ENCODE measurements at places on chromosomes 1 and 21.
A peak's percentile ranks its signal among the peaks of the same experiment; 100 is the strongest.

DNA sequence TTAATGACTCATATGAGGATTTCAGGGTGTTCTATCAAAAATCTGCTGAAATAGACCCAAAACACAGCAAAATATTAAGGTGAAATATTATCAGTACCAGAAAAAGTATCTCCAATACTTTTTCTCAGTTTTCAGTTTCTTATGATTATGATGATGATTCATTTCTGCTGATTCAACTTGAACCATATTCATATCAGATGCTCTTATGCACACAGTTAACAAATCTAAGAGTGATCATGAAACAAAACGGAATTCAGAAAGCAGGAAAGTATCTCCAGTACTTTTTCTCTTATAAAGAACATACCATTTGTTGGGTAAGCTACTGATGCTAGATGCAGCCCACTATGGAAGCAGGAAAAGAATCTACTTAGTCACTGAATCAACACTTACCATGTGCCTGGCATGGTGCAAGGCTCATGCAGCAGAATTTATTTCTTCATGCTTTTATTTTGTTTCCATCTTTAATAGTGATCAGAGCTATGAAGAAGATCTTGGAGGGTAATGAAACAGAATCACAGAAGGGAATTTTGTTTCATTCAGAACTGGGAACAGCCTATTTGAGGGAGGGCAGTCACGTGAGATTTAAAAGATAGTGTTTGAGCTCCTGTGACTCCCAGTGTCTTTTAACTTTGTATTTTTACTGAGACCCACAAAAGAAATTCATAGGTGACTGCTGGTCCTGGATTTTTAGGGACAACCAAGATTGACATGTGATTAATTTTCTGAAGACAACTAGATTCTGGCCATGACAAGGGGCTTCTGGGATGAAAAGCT, 480.6 kb downstream of the SETD4 start:
- DNase-seq = no peak

DNA sequence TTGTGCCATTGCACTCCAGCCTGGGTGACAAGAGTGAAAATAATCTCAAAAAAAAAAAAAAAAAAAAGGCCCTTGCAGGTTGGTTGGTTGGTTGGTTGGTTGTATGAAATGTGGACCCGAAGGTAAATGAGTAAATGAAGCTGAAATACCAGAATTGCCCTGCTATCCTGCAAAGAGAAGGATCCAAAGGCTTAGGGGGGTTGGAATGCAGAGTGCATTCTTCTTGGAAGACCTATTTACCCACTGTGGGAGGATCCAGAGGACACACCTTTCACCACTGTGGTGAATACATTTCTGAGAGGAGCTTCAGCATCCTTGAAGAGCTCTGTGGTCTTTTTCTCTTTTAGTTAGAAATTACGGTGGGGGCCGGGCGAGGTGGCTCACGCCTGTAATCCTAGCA, 28.7 kb upstream of the EIF4G3 start:
- DNase-seq = no peak

DNA sequence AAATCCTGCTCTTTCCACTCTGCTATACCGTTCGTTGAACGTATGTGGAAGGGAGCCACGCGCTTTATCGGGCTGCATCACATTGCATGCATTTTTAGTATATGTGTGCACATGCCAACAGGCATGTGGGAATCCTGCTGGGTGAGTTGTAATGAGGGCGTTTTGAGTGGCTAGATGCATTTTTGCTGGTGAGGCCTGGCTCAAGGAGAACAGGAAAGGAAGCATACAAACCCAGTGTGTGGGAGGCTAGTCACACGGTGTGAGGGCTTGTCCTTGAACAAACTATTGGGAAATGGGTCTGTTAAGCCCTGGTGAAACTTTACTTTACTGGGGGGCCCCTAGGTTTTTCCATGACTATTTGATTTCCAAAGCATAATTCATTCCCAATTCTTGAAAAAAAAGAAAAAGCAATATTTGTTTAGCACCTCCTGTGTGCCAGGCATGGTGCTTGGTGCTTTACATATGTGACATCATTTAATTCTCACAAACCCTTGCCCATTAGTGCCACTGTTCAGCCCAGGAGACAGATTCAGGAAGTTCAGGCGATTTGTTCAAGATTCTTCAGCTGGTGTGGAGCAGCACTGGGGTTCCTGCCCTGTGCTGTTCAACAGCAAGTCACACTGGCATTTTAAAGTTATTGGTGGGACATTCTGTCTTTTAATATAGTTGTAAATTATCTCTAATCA, 25.6 kb upstream of the JUN start:
- no peak for DNase-seq

- no peak for DNase-seq
Measured at GRCh38 chr1:63590166-63590560, 3.0 kb upstream of the PGM1 start.

DNA sequence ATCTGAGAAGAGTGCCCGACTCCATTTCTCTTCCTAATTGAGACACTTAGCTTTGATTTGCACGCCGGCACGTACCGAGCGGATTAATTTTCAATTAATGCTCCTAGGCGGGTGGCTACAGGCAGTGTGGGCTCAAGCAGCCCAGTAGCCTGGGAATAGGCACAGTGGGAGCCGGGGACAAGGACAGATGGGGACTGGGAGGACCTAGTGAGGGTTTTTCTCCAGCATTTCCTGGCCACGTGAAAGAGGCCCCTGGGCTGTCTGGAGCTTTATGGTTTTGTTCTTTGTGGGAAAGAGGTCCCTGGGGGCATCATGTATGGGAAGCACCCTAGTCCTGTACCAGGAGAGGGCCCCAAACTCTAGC, 78.6 kb upstream of the CSF3R start:
- DNase-seq = no peak

- no peak for DNase-seq
Measured at GRCh38 chr1:232477728-232478127, 152.2 kb downstream of the SIPA1L2 start.

- no peak for DNase-seq
Measured at GRCh38 chr1:89670711-89671110, 37.8 kb downstream of the LRRC8C start.

DNA sequence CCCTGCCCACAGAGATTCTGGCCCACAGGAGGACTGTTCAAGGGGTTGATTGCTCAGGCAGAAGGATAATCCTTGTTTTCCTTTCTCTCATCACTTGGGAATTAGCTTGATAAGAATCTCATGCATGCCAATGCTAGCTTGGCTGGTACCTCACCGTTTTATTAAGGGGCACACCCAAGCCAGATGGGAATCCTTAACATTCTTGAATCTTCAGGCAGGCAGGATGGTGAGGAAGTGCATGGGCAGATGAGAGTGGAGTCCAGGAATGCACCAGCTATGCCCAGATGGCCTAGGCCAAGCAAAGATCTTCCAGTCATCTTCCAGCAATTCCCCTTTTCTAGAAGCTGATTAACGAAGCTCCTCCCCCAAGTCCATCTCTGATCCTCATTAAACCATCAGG, 4.1 kb upstream of the LCE7A start:
- no peak for DNase-seq

GRCh38 chr1:151920149-151920548, 10.8 kb upstream of the THEM4 start:
- DNase-seq = no peak

GRCh38 chr1:156880473-156880872, 13.0 kb upstream of the PEAR1 start:
- DNase-seq = no peak

GRCh38 chr21:45330851-45331261, 43.2 kb upstream of the POFUT2 start:
- DNase-seq = no peak

GRCh38 chr1:178934546-178934945, 63.7 kb upstream of the ANGPTL1 start:
- DNase-seq = no peak

DNA sequence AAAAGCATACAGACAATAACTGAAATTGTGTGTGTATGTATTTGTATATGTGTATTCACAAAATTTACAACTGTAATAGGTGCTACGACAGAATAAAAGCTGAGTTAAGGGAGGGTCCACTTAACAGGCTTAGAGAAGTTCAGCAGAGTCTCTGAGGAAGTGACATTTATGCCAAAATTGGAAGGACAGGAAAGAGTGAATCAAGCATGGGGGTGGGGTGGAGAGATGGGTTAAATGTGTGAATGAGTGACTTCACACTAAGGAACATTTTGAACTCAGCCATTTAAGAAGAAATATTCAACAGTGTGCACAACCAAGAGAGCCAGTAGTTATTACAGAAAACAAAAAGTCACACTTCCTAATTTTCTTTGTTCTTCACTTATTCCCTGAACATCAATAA, 53.8 kb upstream of the RGS1 start:
- no peak for DNase-seq

DNA sequence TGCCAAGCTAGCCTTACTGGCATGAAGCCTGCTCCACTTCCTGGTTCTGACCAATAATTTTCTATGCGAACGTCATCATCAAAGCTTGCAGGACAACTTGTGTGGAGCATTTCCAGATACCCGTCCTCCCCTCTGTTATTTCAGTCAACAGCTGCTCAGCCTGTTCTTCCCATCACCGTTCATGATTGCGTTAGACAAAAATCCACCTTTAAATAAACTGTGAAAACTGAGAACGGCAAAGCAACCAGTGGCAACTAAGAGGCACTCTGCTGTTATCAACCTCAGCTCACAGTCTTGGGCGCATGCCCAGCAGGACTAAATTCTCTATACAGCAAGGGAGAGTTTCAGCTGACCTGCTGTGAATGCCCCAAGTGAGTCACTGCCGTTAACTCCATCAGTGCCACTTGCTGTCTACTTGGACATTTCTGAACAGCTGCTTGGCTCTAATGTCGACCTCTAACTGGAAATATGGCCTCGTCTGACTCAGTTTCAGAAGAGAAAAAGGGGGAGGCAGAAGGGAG, 207.4 kb upstream of the RUNX1 start:
- no peak for DNase-seq

GRCh38 chr1:7694600-7695496, 76.2 kb upstream of the VAMP3 start:
- no peak for DNase-seq

DNA sequence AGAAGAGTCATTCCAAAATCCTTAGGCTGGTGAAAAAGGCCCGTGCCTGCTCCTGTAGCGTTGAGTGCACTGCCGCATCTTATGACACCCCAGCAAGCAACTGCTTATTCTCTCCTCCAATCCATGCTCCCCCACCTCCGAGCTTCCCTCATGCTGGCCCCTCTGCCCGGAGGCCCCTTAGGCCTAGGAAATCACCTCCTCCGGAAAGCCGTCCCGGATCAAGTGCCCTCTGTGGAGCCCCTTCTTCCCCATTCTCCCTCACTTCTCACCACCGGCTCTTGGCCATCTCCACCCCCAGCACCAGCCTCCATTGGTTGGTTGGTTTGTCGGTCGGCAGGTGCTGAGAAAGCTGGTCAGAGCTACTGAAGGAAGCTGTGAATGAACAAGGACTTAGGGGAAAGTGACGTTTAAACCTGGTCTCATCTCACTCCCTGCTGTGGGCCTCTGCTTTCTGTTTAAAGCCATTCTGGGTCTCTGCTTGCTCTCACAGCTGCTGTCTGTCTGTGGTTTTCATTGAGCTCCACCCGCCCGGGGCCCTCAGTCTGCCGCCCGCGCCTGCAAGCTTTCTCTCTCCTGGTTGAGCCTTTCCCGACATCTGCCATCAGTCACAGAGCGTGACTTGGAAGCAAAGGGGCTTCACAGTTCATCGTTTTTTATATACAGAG, 122.2 kb downstream of the KCNN3 start:
- DNase-seq = peak; percentile 38

DNA sequence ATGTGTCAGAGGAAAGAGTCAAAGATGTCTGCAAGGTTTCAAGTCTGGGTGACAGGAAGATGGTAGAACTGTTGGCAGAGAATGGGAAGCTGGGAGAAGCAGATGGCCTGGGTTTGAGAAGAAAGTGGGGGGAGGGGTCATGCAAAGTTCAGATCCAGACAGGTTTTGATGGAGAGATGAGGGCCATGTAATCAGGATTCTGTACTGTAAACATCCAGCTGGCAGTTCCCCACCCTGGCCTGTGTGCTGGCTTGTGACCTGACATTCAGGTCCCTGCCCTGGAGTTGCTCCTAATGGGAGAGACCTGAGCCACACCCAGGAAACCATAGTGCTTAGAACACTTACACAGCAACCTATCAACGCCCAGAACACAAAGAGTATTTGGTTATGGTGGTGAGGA, 15.6 kb upstream of the ETV3 start:
- DNase-seq = no peak

- DNase-seq = no peak
Measured at GRCh38 chr1:190747704-190748103, 270.0 kb upstream of the BRINP3 start.

DNA sequence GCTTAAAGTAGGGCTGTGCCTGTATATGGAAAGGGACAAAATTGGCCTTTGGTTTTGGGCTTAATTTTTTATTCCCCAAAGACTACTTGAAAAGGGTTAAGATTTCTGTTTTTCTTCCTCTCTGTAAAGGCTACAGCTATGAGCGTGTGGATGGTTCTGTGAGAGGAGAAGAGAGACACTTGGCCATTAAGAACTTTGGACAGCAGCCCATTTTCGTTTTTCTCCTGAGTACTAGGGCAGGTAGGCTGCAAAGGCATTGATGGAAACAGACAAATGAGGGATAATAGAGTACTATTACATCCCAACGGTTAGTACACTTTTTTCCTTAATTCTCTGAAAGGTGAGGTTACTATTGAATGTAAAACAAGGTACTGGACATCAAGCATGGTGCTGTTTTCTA, 29.6 kb downstream of the CHD1L start:
- no peak for DNase-seq

GRCh38 chr1:116724765-116725375, 29.4 kb upstream of the CD2 start:
- peak; percentile 76 for DNase-seq

GRCh38 chr1:82542766-82543165, 742.0 kb downstream of the ADGRL2 start:
- DNase-seq = no peak

DNA sequence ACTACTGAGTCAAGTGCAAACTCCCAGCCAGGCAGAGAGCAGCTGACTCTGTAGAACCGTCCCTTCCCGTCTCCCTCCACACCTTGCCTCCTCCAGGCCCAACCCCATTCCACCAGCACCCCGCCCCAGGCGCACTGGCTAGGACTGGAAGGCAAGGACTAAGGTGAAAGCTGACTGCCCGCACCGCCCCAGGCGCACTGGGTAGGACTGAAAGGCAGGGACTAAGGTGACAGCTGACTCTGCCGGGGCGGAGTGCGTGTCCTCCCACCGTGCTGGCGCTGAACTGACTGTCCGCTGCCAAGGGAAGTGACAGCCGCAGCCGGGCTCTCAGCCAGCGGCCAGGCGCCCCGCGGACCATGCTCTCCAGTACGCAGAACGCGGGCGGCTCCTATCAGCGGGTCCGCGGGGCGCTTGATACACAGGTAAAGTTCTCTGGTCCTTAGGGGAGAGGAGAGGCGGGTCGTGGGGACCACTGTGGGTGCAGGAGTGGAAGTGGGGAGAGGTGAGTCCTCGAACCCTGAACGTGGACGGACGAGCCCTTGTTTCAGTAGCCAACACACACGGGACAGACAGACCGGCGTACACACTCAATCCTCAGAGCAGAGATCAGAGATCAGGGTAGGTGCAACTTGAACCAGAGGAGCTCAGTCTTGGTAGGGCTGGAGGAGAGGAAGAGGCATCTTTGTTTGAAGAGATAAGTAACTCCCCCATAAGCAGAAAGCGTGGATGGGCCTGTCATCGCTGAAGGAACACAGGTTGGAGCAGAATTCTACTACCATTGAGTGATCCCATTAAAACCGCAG, 58.0 kb downstream of the RBM11 start:
- no peak for DNase-seq

Measured in activated CD4-positive, alpha-beta T cell treated with anti-CD3 and anti-CD28 coated beads for 24 hours (primary cell).